ENCODE measurements at places on chromosomes 1 and 21.

GRCh38 chr1:26081267-26082019, 14.0 kb upstream of the TRIM63 start:
- no peak for DNase-seq

DNA sequence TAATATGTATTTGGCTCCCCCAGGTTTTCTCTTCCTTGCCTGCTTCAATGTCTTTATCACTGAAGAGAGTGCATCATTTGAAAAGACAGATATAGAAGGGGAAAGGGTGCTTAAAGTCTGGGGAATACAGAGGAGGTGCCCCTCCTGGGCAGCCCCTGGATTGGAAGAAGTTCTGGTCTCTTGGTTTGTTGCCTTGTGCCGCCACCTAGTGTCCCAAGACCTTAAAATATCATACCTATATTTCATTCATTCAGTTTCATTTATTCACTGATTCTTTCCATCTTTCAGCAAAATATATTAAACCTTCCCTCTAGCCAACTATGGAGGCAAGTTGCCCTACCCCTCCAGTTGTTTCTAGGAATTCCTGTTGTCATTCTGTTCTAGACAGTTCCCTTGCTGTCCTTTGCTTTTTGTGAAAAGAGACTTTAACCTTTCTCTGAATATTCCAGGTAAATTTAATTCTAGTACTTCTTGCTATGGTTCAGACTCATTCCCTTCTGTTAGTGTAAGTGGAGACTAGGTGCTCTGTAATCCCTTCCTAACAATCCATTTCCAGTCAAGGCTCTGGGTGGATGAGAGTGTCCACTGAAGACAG, 56.1 kb downstream of the MEF2D start:
- peak; percentile 41 for DNase-seq

DNA sequence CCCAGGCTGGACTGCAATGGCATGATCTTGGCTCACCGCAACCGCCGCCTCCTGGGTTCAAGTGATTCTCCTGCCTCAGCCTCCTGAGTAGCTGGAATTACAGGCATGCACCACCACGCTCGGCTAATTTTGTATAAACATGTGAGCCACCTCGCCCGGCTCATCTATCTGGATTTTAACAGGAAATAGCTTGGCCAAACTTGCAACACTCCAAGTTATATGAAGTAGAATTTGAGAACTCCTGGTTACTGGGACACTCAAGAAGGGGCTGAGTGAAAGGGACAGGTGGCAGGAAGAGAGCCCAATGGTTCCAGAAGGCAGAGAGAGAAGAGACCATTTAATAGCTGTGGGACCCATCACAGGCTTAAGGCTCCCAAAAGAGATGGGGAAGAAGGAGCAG, 2.9 kb upstream of the GPX7 start:
- DNase-seq: no peak

DNA sequence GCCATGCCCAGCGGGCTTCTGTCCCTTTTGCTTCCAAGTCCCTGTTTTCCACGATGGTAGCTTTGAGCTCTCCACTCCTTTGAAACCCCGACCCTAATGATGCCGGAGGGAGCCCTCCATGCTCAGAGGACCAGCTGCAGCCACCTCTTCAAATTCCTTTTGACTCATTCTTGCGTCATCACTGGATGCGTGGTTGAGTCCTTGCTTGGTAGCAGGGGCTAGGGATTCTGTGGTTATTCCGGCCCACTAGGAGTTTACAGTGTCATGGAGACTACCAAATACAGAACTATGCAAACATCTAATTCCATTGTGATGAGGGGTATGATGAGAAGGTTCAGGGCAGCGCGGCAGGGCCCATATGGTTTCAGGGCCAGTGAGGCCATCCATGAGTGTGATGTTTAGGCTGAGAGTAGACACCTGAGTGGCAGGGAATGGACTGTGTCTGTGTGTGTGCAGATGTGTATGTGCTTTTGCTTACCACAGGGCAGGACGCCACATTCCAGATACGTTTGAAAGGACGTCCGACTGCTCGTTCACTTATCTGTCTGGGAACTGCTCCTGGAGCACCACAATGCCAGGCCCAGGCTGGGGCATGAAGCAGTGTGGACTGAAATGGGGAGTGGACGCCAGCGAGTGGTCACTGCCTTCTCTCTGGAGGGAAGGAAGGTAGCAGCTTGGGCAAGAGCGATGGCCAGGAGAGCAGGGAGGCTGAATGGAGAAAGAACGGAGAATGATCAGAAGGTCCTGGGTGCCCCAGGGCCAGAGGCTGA, 30.4 kb upstream of the ZBTB21 start:
- no peak for DNase-seq

DNA sequence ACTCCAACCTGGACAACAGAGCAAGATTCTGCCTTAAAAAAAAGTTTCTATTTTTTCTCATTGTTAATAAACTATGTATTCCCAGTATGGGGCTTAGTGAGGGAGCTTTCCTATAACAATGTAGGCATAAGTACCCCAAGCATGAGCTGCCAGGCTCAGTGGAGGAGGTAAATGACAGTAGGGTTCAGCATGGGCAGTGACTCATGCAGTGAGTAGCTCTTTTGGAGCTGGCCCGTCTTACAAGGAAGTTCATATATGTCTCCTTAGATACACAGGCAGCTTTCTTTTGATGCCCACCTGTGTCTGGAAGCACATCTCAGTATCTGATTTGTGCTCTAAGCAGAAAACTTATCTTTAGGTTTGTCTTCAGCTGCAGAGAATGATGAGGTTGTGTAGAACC, 57.9 kb downstream of the ZNF678 start:
- no peak for DNase-seq

DNA sequence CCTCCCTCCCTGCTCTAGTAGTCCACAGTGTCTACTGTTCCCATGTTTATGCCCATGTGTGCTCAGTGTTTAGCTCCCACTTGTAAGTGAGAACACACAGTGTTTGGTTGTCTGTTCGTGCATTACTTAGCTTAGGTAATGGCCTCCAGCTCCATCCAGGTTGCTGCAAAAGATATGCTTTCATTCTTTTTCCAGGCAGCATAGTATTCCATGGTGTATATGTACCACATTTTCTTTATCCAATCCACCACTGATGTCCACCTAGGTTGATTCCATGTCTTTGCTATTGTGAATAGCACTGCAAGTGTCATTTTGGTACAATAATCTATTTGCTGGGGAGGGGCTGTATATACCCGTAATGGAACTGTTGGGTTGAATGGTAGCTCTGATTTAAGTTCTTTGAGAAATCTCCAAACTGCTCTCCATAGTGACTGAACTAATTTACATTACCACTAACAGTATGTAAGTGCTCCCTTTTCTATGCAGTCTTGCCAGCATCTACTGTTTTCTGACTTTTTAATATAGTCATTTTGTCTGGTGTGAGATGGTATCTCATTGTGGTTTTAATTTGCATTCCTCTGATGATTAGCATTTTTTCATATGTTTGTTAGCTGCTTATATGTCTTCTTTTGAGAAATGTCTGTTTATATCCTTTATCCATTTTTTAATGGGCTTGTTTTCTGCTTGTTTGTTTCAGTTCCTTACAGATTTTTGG, 191.9 kb upstream of the DMRTA2 start:
- DNase-seq: no peak

- no peak for DNase-seq
Observed at GRCh38 chr1:231921646-231922345, 295.2 kb downstream of the DISC1 start.

DNA sequence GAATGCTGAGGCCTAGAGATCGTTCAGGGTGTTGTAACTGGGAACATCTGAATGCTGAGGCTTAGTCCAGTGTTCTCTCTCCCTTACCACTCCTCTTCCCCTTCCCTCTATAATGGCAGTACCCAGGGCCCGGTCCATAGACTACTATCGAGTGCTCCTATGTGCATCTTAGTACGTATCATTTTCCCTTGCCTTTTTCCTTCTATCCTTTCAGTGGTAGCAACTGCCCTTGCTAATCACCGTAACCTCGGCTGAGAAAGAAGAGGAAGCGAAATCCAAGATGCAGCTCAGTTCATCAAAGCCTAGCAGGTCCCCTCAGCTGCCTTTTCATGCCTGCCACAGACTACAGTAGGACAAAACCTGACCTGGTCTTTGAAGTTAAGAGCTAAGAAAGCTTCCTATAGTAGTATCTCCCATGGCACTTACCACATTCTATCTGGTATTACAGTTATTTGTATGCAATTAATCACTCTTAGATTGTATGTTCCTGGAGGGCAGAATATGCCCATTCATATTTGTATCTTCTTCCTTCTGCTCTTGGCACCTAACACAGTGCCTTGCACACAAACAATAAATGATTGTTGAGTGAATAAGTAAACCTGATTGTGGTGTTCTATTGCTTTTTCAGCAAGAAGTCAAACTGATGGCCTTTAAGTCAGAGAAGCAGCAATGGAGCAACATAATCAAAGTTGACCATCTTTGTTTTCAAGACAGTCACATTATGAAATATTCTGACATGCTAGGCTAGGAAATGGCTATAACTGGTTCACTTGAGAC, 22.4 kb downstream of the CNIH4 start:
- no peak for DNase-seq

GRCh38 chr1:17122521-17123164, 3.4 kb upstream of the PADI2 start:
- DNase-seq: no peak

GRCh38 chr1:39305555-39305954, 101.1 kb downstream of the MACF1 start:
- DNase-seq: no peak

GRCh38 chr1:36457691-36458090, 6.5 kb downstream of the MRPS15 start:
- no peak for DNase-seq

GRCh38 chr1:53279296-53280200, 41.2 kb upstream of the MAGOH start:
- DNase-seq: no peak

- DNase-seq: no peak
Observed at GRCh38 chr1:44553127-44553758, 121.0 kb downstream of the TMEM53 start.

DNA sequence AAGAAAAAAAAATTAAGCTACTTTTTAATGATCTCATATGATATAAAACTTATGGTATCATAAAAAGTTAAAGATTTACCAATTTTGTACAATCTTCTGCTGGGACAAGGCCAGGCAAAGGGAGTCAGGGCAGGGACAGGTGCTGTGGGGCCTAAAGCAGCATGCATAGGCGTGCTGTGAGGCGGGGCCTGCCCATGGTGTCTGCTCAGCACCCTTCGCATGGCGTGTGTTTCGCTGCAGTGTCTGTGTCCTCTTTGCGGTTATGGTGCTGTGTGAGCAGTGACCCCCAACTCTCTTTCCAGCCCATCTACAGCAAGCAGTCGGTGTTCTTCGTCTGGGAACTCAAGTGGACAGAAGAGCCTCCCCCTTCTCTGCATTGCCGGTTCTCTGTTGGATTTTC, 13.4 kb upstream of the PWP2 start:
- DNase-seq: no peak

DNA sequence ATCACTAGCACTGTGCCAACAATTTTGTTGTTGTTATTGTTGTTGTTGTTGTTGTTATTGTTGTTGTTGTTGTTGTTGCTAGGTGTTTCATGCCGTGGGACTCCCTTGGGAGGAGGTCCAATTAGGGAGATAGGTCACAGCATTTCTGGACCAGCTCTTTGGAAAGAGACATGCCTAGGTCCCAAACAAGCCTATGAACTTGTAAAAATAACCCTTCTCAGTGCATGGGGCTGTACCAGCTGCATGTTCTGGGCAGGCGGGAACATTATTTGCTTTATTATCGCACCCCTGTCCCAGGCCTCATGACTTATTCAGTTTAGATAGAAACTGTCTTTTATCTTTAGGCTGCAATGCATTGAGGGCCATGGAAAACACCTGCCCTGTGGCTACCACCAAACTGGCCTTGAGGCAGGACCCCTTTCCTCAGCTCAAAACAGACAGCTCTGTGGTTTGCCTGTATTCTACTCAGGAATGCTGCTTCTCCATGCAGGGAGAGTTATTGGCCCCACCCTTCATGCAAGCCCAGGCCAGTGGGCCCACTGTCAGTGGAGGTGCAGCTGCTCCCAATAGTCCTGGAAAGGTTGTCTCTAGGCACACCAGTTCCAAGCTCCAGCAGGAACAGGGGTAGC, 386.5 kb upstream of the BRINP3 start:
- DNase-seq: no peak

- DNase-seq: no peak
Observed at GRCh38 chr1:7511381-7511780, 259.7 kb upstream of the VAMP3 start.

DNA sequence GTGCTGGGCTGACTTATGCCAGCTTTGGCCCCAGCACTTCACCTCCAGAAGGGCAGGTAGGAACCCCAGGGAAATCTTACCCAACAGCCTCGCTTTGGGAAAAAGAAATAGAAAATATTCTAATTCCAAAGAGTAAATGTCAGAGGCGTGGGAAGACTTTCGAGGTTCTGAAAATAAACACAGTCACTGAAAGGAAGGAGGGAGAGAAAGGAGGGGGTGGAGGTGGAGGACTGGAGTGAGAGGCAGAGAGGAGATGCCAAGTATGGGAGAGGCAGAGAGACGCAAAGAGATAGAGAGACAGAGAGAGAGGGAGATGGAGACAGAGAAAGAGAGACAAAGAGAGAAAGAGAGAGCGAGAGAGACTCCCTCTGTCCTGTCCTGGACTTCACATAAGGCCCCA, 395.0 kb downstream of the PTPRU start:
- DNase-seq: no peak

DNA sequence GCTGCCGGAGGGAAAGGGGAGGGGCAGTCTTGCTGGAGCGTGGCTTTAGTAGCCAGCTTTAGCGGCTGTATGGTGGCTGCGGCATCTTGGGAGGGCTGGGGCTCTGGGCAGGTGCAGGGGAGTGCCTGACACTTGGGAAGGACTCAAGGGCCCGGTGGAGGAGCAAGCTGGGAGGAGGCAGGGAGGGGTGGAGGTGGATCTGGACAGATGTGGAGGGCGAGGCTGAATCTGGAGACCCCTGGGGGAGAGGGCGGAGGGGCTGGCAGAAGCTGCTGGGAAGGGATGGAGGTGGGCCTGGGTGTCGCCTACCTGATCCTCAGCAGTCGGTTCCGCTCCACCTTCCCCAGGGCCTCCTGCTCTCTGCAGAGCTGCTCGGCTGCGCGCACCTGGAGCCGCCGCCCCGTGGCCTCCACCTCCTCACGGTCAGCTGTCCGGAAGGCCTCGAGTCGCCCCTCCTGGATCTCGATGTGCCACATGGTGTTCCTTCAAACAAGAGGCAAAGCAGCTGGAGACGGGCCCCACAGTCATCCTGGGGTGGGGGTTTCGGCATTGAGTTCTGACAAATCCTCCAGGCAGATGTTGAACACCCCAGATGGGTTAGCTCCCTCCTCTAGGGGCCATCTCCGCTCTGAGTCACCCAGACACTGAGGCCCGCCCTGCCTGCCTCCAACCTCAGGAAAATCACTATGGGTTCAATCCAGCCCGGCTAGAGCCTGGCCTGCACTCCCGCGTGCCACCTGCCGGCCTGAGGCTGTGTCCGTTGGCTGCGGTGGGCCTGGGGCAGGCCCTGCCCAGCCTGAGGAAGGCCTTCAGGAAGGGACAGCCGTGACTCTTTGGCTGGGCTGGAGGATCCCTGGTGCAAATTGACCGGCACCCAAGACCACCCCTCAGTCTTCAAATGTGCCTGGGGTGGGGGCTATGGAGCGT, 29.6 kb downstream of the CFAP74 start:
- DNase-seq: no peak
